ENCODE measurements at places on chromosomes 2 and 18. TPM values are rescaled to one million over a fixed set of nuclear protein-coding genes. Genes with fewer than 3 reads are reported as not detected.

SCYGR4 gene
- not detected for total RNA-seq

PROKR1 gene
- total RNA-seq = not detected

SOWAHC gene
- 2.1 TPM for total RNA-seq

CELF4 gene
- total RNA-seq = not detected

COL4A3 gene
- 0.35 TPM for total RNA-seq

REEP1 gene
- total RNA-seq = 0.12 TPM

CD8B2 gene
- total RNA-seq = 1.3 TPM

ADAM23 gene
- total RNA-seq = 0.95 TPM

SERPINB12 gene
- total RNA-seq = not detected

BMP10 gene
- total RNA-seq = not detected

CHMP1B gene
- total RNA-seq = 81.7 TPM

ABCG8 gene
- total RNA-seq = not detected

FEV gene
- total RNA-seq = not detected

ZEB2 gene
- total RNA-seq = 106 TPM

ANKRD29 gene
- 0.36 TPM for total RNA-seq

MRPL30 gene
- total RNA-seq = 18.8 TPM

SNTG2 gene
- total RNA-seq = 4.3 TPM

NRP2 gene
- total RNA-seq = 1.1 TPM

CLEC4F gene
- not detected for total RNA-seq

CROCC2 gene
- not detected for total RNA-seq

PCARE gene
- total RNA-seq = not detected

RGPD4 gene
- total RNA-seq = not detected

TBC1D8 gene
- 1.7 TPM for total RNA-seq

LRRTM4 gene
- not detected for total RNA-seq

UGT1A1 gene
- total RNA-seq = not detected

CARF gene
- total RNA-seq = 20.9 TPM

BOD1L2 gene
- total RNA-seq = not detected

CTLA4 gene
- total RNA-seq = 36.2 TPM
